ENCODE measurements at places on chromosomes 3 and 15.

DNA sequence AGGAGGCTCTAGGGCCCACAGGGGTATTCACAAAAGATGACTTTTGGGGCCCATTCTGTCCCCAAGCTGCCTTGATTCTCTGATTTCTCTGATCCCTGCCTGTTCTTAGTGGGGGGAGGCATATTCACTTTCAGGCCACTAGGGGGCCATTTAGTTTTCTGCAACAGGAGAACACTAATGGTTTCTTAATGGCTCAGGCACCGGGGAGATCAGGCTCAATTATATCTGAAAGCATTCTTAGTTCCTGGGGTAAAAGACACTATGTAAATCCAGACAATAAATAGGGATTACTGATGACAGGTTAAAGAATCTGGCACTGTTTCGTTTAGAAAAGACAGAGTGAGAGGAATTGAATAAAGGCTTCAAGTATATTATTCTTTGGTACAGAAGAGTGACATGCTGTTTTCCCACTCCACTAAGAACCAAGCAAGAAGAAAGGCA is 2.5 kb upstream of the INAFM2 start:
- peak; percentile 34 for DNase-seq

DNA sequence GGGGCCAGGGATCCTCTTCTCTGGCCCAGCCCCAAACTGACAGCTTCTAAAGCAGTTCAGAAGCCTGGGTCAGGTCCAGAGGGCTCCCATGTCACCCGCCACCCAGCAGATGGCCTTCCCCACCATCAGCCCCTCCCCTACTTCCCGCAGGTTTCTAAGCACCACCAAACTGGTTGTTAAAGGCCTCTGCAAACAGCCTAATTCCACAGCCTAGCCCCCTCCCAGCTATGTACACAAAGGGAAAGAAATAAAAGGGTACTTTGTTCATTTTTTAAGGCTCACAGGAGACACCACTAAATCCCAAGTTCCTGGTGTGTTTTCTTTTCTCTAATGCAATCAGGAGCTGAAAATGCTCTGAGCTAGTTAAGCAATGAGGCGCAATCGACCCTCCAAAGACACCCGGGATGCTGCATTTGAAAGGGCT is 30.6 kb downstream of the PLCH1 start:
- no peak for DNase-seq

DNA sequence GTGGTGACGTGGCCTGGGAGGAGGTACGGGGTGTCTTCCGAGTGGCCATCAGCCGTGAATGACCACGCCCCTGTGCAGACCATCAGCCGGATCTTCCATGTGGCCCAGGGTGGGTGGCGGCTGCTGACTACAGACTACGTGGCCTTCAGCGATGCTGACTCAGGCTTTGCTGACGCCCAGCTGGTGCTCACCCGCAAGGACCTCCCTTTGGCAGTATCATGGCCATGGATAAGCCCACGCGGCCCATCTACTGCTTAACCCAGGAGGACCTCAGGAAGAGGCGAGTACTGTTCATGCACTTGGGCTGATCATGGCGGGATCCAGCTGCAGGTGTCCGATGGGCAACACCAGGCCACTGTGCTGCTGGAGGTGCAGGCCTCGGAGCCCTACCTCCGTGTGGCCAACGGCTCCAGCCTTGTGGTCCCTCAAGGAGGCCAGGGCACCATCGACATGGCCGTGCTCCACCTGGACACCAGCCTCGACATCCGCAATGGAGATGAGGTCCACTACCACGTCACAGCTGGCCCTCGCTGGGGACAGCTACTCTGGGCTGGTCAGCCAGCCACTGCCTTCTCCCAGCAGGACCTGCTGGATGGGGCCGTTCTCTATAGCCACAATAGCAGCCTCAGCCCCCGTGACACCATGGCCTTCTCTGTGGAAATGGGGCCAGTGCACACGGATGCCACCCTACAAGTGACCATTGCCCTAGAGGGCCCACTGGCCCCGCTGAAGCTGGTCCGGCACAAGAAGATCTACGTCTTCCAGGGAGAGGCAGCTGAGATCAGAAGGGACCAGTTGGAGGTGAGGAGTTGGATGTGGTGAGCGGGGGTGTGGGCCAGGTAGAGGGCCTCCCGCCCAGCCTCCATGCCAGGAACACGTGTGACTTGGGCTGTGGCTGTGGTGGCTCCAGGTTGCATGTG is 178.4 kb downstream of the TBC1D2B start:
- DNase-seq: no peak

DNA sequence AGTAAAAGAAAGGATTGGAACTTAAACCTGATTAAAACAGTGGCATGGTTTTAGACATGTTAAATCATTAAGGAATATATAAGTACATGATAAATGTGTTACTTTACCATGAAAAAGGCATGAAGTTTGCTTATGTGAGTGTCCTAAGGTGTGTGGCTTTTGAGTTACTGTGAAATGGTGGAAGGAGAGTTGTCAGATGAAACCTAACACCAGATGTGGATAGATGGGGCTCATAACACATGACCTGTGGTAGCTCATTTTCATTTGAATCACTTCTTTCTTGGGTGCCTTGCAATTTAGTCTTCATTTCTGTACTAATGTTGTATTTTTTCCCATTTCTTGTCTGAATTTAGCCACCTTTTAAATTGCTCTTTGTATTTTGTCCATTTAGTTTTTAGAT is 13.0 kb downstream of the MEF2A start:
- DNase-seq: no peak

DNA sequence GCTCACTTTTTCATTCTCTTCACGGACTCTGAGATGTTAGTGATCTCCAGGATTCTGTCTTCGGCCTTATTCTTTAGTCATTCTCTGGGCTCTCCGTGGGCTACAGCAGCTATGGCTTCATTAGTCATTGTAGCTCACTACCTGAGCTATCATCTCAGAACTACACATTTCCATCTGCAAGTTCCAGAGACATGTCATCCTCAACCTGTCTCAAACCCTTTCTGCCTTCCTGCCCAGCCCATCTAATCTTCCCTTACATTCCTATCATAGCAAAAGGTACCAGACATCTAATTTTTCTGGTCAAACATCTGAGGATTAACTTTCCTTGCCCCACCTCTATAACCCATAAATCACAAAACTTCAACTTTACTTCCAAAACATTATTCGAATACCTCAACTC is 13.2 kb downstream of the TSPAN3 start:
- no peak for DNase-seq

DNA sequence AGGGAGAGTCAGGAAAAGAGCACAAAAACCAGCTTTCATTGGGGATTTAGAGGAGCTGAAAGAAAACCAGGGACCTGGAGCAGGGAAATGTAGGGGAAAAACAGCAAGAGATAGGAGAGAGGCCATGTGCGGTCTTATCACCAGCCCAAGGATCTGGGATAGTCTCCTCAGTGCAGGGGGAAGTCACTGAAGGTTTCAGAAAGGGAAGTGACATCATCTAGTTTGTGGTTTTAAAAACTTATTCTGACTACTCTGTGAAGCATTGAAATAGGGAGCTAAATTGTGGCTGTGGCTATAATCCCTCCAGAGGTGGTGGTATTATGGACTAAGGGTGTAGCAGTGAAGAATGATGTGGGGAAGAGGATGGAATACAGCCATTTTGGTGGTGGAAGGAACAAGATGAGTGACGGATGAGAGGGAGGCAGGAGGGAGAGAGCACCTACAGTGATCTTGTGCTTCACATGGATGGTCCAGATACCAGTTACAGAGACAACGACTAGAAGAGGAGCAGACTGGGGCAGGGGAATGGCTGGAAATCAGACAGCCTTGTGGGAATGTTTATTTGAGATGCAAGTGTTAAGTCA is 72.7 kb downstream of the HMG20A start:
- peak; percentile 21 for DNase-seq

DNA sequence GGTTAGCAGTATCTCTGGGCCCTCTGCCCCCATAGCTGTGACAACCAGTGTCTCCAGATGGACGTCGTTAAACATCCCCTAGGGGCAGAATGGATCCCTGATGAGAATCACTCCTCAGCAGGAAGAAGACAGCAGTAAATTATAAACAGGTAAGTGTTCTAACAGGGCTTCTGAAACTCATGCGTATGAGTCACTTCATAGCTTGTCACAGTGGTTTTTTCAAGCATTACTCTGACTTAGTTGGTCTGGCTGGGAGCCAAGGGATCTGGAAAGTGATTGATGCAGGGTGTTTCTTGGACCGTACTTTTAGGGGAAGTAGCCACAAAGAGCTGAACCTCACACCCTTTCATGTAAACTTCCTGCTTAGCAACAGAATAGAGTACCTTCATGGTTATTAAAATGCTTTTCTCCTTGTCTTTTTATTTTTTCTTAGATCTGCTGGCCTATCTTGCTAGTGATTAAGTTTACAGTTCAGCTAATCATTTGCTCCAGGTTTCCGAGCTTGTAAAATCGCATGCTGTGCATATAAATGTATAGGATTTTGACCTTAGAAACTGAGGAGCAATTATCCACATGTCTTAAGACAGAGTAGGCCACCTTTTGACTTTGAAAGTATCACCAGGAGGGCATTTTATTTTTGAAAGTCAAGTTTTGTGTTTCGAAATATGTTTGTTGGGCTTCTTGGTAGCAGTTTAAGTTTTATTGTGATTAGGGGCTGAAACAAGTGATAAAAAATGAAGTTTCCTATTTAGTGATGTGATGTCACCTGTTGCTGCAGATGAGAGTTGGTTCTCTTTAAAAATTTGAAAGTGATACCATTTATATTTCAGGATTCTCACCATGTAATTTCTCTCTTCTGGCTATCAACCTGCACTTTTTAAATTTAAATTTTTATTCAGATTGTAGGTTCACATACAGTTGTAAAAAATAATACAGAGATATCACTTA is 333.9 kb downstream of the PTPRG start:
- peak; percentile 19 for DNase-seq

GRCh38 chr3:27193056-27193455 is 176.1 kb downstream of the NEK10 start:
- DNase-seq: no peak

GRCh38 chr15:86872782-86873181 is 793.1 kb downstream of the AGBL1 start:
- DNase-seq: no peak

DNA sequence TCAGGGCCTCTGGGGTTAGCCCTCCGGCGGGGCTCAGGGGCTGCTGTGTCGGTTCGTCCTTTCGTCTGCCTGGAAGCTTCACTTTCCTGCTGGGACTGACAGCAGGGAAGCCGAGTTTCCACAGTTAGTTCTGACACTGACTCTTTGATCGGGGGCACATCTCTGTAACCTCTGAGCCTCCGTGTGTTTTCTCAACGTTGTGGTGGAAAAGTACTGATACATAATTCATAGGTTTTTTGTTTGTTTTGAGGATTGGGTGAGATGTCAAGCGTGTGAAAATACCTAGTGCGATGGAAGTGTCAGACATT is 481 bp downstream of the AP4E1 start:
- no peak for DNase-seq

DNA sequence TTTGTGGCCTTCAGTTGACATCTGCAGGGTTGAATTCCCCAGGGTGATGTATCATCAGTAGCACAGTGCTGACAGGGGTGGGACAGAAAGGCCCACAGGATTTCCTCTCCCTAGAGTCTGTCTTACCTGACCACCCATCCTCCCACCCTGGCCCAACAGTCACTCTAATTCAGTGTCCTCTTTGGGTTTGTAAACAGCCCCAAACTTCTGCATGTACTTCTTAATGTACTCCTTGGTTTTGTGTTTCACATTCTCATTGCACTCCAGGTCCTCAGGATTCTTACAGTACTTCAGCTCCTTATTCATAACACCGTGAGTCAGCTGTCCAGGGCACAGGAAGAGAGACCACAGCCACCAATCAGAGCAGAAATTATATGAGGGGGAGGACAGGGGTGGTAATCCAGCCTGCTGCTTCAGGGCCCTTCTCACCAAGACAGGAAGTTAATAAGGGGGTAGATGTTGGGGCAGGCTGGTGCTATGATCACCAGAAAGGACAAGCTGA is 37.5 kb downstream of the NBEAL2 start:
- DNase-seq: peak; percentile 53

GRCh38 chr3:64203969-64204908 is 21.0 kb downstream of the PRICKLE2 start:
- DNase-seq: no peak

GRCh38 chr15:47289656-47290055 is 427.6 kb upstream of the SEMA6D start:
- DNase-seq: no peak

GRCh38 chr3:38731522-38731921 is 82.0 kb upstream of the SCN5A start:
- DNase-seq: no peak

DNA sequence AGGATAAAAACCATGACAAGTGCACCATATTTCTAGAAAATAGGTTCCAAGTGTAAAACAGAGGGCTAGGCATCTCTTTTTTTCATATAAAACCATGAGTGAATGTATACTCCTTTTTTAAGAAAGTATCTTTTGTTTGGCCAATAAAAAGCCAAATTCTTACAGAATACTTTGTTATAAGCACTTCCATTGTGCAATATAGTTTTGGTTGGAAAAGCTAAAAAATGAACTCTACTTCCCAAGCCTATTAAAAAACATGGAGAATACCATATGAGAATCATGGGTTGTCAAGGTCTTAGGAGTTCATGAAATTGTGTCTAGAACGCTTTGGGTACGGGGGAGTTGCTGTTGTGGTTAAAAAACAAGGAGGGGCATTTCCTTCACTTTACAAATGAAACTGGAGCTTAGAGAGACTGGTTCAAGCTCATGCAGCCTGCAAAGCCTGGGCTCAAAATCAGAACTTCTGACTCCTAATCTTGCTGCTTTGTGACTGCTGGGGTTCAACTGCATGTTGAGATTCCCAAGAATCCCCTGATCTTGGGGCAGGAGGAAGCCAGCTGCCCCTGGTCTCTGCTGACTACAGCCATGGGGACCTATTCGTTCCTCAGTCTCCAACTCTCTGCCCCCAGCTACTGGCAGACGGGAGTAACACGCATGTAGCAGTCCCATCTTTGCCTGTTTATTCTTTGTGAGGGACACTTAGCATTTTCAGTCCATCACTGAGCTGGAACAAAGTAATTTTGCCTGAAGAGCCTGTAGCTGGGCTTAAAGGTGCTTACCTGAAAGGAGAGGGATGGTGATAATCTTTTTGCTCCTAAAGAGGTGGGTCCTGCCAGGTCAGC is 229.1 kb downstream of the CHST2 start:
- no peak for DNase-seq

- no peak for DNase-seq
Observed at GRCh38 chr3:123834631-123835030, 49.5 kb downstream of the MYLK start.

DNA sequence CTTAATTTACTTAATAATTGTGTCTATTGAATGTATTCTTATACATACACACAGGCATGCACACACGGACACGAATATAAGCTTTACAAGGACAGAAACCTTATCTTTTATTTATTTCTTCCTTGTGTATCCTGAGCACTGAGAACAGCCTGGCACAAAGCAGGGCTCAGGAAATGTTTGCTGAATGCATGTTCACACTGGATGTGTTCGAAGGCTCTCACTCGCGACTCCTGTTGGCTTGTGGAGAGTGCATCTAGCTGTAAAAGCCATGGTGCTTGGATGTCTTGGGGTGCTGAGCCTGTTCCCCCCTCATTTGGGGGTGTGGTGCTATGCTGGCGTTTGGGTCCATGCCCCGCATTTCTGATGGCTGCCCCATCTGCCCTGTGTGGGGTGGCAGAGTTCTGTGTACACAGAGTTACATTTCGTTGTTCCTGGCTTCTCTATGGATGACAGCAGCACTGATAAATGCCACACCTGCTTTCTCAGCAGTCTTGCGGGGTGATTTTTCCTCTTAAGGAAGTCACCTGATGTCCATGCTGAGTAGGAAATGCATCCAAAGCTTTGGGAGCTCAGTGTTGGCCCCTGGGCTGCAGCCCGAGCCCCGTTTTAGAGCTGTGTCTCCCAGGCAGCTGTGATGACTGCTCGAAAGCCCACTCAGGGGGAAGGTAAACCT is 148.5 kb downstream of the IGF1R start:
- DNase-seq: no peak
